DND-41 (cell line): ENCODE measurements at places on chromosomes 1 and 21.

- no peak for DNase-seq
These were observed 336.2 kb downstream of the SETD4 start for GRCh38 chr21:35724156-35724555.

GRCh38 chr1:239617731-239618130 lies 231.4 kb downstream of the CHRM3 start:
- DNase-seq, result no peak

DNA sequence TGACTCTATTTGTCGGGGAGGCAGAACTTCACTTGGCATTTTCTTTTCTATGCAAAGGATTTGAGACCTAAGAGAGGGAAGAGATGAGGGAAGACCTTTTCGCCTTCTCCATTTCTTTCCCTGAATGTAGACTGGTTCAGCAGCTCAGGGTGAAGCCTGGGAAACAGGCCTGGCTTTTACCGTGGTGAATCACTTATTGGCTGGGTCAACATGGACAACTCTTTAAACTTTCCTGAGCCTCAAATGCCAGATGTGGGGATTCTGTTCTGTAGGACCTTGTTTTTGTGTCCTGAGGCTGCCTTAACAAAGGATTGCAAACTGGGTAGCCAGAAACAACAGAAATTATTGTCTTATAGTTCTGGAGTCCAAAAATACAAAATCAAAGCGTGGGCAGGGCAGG lies 455.8 kb upstream of the VAMP3 start:
- no peak for DNase-seq

GRCh38 chr1:119253366-119253765 lies 112.9 kb upstream of the WARS2 start:
- DNase-seq, result no peak

GRCh38 chr1:89525169-89525855 lies 683 bp downstream of the LRRC8B start:
- peak; percentile 61 for DNase-seq

DNA sequence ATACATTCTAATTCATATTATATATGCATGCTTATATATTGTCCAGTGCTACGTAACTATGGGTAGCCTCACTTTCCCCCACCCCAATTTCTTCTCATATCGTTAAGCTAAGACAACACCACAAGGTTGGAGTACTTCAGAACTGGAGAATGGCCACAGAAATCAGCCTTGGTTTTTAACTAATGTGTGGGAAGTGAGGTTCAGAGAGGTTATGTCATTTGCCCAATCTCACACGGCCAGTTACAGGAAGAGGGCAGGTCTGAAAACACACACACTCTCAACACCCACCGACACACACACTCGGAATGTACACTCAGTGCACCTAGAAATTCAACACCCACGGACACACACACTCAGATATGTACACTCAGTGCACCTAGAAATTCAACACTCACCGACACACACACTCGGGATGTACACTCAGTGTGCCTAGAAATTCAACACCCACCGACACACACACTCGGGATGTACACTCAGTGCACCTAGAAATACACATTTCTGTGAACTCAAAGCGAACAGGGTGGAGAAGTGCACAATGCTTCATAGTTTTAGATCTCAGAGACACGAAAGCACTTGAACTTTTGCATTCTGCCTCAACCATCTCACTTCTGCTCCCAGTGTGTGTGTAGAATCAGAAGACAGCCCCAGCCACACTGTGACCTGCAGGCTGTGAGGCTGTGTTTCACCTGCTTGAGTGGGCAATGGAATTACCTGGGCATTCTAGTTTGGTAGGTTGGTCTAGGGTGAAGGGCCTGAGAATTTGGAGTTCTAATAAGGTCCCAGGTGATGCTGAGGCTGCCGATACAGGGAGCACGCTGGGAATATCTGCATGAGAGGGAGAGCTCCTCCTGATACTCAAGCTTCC lies 170.4 kb downstream of the CLIC6 start:
- no peak for DNase-seq
